ENCODE measurements at places on chromosomes 2 and 18. TPM values are rescaled to one million over a fixed set of nuclear protein-coding genes. Genes with fewer than 3 reads are reported as not detected.

The ALK gene
- total RNA-seq: not detected

The SALL3 gene
- not detected for total RNA-seq

The RTTN gene
- 25.3 TPM for total RNA-seq

The RUFY4 gene
- 0.64 TPM for total RNA-seq

The KIAA2012 gene
- total RNA-seq: not detected

The IL36B gene
- total RNA-seq: not detected

The ACMSD gene
- not detected for total RNA-seq

The PARD3B gene
- 0.26 TPM for total RNA-seq

The CCDC148 gene
- total RNA-seq: not detected

The APCDD1 gene
- total RNA-seq: not detected

The MEMO1 gene
- total RNA-seq: 71.3 TPM

The ALPG gene
- not detected for total RNA-seq

The GKN2 gene
- total RNA-seq: not detected

The GREB1L gene
- not detected for total RNA-seq

The SYT4 gene
- not detected for total RNA-seq

The ANKRD62 gene
- not detected for total RNA-seq

The HSPE1 gene
- 343 TPM for total RNA-seq

Measured in activated T-helper 1 cell treated with anti-CD3 and anti-CD28 coated beads, Interleukin-12 subunit alpha, Interleukin-12 subunit beta, Interleukin-2, Interleukin-4 antibody, amounts not matched to agents 30 ng/mL and 10 ng/mL and 1 ng/mL, durations not matched to agents 14 hours and 24 hours and 36 hours (primary cell).